ENCODE measurements at places on chromosomes 5 and 9.

- DNase-seq, result no peak
Observed at GRCh38 chr5:38926121-38926520, 80.3 kb downstream of the OSMR start.

DNA sequence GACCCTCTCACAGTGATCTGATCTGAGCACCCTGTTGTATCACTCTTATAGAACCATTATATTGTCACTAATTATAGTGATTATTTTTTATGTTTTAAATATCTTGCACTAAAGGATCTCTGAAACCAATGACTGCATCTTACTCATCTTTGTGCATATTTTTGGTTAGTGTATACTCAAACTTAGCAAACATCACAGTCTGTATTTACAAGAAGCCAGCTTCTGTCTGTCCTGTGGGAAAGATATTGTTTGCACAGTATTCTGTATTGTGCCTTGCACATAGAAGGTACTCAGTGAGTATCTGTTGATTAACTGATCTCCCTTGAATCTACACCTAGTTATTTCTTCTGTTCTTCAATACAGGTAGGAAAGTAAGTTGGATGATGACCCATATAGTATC, 131.5 kb downstream of the PAM start:
- DNase-seq, result no peak

DNA sequence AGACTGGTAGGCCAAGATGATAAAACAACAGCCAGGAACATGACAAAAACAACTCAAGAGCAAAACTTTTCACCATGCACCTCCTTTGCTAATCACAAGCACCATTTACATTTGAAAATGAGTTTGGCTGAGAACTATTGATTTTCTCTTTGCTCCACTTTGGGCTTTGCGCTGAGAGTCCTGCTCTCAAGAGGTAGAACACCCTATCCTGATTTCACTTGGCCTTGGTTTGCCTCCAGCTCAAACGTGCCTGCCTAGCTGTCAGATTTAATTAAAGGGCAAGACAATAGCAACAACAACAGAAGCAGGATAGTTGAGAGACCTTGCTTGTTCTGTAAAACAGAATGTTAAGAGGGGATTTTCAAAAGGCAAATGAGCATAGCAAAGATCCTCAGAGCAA, 128.2 kb upstream of the ASTN2 start:
- no peak for DNase-seq

DNA sequence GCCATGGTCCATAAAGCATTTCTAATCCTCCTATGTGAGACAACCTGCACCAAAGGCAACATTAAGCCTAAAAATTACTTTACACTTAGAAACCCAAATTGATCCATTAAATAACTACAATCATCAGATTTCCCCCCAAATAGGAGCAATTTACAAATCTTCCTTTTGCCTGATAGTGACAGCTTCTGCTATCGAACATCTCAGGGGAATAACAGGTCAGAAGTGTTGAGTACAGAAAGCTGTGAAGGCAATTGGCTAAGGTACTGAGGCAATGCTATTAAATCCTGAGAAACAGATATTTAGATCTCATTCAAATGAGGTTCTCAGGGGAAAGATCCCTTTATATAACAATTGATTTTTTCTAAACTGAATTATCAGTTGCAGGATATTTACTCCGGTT, 141.1 kb downstream of the PIK3R1 start:
- DNase-seq, result no peak

GRCh38 chr5:98109561-98110006, 663.9 kb upstream of the RGMB start:
- no peak for DNase-seq
